DND-41 (cell line): ENCODE measurements at places on chromosomes 2 and 18.

DNA sequence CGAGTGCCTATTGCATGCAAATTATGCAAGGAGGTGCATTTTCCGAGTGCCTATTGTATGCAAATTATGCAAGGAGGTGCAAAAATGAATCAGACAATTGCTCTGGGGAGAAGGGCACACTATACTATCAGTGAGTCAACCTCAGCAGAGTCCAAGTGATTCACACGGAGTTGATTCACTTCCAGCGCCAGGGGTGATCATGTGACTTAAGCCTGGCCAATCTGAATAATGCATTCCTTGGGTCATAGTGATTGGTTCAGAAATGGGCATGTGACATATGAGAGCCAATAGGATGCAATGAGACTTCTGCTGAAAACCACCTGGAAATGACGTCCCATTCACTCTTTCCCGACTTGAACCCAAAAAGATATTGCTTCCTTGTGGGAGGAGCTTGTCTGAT lies 152.2 kb downstream of the DAW1 start:
- no peak for DNase-seq

DNA sequence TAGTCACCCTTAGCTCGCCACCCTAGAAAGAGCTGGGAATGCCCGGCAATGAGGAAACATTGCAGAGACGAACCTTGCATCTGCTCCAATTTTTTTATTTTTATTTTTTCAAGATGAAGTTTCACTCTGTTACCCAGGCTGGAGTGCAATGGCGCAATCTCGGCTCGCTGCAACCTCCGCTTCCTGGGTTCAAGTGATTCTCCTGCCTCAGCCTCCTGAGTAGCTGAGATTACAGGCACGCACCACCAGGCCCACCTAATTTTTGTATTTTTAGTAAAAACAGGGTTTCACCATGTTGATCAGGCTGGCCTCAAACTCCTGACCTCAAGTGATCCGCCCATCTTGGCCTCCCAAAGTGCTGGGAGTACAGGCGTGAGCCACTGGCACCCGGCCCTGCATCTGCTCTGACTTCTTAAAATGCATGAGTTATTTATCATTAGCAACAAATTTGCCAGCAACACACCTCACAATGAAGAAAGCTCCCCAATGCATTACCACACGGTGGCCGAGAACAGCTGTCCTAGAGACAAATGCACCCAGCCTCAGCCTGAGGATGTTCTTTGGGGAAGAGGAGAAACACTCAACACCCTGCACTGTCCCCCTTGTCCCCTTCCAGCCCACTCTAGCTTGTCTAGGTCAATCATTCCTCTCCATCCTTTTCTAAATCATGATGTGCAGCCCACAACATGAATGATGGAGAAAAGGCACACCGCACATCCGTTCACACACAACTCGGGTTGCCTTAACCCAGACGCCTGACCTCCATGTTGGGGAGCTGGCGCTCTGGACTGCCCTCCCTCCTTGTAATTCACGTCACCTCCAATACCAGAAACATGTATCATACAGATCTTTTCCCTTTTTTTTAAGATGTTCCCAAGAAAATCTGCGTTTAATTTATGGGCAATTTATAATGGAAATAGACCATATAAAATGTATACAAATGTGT lies 46.9 kb downstream of the TTC32 start:
- DNase-seq = no peak

GRCh38 chr2:68367953-68368653 lies 3.0 kb downstream of the PLEK start:
- DNase-seq = no peak

DNA sequence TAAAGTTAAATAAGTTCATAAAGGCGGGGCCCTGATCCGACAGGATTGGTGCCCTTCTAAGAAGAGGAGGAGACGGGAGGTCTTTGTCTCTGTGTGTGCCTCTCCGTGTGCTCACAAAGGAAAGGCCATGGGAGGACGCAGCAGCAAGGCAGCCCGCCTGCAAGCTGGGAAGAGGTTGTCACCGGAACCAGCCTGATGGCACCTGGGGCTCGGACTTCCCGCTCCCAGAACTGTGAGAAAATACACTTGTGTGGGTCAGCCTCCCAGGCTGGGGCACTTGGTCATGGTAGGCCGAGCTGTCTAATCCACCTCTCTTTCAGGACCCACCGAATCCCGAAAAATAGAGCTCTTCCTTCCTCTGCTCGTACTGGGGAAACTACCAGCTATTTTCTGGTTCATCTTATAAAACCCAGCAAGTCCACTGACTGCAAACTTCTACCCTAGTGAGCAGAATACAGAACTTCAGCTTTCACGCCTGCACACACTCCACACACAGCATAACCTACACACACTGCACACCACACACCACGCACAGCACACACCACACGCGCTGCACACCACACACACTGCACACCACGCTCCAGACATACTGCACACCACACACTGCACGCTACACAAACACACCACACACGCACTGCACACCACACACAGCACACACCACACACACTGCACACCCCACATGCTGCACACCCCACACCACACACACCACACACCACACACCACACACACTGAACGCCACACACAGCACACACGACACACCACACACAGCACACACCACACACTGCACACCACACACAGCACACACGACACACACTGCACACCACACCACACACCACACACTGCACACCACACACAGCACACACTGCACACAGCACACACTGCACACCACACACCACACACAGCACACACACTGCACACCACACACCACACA lies 58.1 kb downstream of the ASB1 start:
- DNase-seq = no peak

DNA sequence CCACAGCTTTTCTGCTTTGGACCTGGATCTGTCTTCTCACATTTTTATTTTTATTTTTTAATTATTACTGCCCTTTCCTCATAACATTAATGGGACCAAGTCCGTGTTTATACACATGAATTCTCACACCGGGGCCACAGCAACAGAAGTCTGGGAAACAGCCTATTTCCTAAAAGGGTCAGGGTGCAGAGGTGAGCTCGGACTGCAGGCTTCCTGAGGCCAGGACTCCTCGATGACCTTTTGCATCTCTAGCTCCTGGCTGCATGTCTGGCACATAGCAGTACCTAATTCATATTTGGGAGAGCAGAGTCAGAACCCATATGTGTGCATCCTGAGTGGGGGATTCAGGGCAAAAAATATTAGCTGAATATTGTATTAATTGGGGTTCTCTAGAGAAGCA lies 9.6 kb upstream of the RAB31 start:
- no peak for DNase-seq

GRCh38 chr2:96730212-96730611 lies 9.7 kb downstream of the LMAN2L start:
- no peak for DNase-seq

- DNase-seq = no peak
These were observed 7.5 kb downstream of the ABCG8 start for GRCh38 chr2:43846140-43846793.

DNA sequence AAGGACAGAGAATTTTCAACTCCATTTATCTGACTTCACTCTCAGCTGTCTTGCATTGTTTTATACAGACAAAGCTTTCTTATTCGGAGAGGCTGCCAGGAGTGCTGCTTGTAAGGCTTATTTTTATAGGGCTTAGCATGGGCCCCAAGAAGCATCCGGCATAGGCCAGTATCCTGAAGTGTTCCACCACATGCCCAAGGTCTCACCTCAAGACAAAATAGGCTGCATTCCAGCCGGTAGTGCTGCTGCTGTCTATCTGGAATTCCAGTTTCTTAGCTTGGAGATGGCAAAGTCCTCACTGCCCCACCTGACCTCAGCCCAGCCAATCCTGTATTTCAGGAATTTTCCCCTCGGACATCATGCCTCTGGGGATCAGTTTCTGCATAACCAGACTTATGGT lies 47.6 kb upstream of the MCFD2 start:
- no peak for DNase-seq

DNA sequence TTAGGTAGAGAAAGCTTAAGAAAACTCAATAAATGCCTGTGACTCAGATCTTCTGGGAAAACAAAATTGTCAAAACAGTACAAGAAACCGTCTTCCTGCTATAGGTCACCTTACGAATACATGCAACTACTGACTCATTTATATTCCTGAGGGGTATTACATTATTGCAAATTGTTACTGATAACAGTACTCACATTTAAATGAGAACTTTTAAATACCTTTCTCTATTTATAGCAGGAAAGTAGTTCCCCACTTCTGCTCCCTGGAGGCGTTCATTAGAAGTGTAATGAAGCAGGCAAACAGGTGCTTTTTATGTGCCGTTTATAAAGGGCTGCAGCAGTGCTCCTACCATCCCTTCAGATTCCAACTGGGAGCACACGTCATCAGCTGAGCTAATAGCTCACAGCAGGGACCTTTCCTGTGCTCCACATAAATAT lies 65.1 kb upstream of the RPRM start:
- DNase-seq = no peak

DNA sequence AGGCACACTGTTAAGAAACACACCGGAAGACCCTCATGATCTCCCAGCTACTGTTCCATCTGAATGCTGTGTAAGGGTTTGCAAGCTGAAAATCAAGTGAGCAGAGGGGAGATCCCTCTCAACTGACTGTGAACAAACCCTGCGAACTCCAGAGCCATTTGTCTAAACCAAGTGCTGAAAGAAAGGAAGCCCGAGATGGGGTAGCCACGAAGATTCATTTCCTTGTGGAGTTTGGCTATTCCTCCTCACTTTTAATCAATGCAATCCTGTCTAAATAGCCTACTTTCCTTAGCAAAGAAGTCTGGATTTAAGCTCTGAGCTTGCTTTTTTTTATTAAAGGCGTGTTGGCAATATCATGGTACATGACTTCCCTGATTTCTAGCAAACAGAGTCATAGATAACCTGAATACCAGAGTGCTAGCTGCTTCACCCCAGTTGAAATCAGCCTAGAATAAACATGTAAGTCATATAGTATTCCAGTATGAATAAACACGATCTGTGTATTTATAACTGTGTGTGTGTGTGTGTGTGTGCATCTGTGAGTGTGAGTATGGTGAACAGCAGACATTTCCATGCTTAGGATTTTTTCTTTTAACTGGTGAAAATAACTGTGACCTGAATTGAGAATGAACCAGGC lies 365.2 kb downstream of the ZNF521 start:
- DNase-seq = no peak

DNA sequence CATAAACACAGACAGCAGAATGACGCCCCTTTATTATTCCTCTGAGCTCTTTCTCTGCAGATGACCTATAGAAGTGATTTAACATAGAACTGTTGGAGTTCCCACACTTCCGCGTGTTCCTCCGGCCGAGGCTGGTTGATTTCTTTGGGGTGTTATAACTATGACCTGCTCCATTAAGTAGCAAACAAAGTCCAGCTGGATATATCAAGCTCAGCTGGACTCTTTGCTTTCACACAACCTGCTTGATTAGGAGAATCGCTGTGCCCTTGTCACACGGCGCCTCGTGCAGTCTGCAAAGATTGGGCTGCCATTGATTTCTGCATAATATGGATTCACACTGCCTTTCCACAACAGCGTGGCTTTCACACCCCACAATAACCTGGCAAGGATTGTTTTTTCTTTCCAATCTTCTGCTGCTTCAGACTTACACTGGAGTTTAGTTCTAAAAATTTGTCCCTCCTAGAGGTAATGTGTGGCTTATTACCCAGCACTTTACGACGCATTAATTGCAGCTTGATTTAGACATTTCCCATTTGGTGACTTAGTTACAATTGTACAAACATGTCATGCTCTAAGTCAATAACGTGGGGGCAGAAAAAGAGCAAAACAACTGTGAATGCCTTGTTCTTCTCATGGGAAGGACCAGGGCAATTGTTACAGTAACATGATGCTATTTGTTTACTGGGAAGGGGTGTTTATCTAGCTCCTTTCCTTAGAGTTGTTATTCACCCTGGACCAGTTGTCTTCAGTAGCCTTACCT lies 485.7 kb downstream of the TXNL1 start:
- DNase-seq = no peak

DNA sequence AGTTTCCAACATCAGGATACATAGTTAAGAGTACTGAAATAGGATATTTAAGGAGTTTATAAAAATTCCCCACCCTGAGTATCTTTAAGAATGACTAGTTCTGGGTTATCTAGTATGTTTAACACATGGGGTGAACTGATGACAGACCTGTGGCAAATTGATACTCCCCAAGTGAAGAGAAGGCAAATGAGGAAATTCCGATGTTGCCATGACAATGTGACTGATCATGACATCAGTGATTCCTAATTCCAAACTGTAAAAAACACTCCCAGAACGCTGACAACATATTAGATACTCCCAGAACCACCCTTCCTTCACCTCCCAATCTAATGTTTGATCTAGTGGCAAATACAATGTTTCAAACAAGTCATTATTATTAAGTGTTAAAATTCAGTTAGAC lies 77.6 kb downstream of the RBMS1 start:
- DNase-seq = no peak

GRCh38 chr2:78585871-78586270 lies 439.6 kb upstream of the REG3G start:
- DNase-seq = no peak

- no peak for DNase-seq
These were observed at the start of gene KCNG3 for GRCh38 chr2:42493468-42494354. TSS of gene KCNG3 (minus strand) at chr2:42493982. CDS start at chr2:42493501, 481 bp downstream.

DNA sequence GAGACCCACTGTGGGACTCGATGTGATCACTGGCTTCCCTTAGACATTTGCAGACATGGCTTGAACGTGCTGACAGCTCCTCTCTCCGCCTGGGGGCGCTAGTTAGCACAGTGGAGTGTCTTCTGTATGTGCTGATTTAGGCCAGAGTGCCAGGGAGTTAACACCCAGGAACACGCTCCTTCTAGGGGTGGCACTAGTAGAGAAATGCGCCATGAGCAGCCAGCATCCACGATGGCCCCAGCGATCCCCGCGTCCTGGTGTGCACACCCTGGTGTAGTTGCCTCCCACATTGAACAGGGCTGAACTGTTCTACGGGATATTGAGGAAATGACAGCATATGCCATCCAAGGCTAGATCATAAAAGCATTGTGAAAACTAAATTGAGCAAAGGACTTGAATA lies 11.4 kb upstream of the NMUR1 start:
- no peak for DNase-seq

GRCh38 chr2:30627151-30627550 lies 180.1 kb downstream of the CAPN13 start:
- DNase-seq = no peak

DNA sequence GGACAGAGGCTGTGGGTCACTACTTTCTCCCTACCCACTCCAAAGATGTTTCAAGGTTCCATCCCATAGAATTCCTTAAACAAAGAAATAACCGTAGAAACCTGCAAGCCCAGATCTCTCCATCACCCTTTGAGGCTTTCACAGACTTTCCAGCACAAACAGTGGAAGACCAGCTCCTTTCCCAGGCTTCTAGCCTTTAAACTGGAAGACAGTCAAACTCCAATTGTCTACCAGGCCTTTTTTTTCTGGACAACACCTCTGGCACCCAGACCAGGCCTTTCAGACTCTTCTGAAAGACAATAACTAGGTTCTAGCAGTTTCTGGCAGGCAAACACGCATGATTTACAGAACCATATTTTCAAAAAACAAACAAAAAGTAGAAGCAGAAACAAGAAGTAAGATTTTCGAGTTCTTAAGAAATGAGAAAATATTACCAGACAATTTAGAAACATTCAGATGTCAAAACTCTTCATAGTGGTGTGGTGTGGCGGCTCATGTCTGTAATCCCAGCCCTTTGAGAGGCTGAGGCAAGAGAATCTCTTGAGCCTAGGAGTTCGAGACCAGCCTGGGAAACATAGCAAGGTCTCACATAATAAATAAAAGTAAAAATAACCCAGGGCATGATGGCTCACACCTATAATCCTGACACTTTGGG lies 106.8 kb upstream of the MSH2 start:
- no peak for DNase-seq
